ENCODE measurements at places on chromosomes 1 and 21. TPM values are rescaled to one million over a fixed set of nuclear protein-coding genes. Genes with fewer than 3 reads are reported as not detected.

The FAM78B gene
- polyA plus RNA-seq: 19.9 TPM

- DNase-seq: no peak
Measured at GRCh38 chr1:220153147-220153546, 59.2 kb downstream of the IARS2 start.

The SLC5A9 gene
- 1.8 TPM for polyA plus RNA-seq

- no peak for DNase-seq
Measured at GRCh38 chr1:165439330-165439729, 5.6 kb downstream of the RXRG start.

The NUP210L gene
- 0.16 TPM for polyA plus RNA-seq

- DNase-seq: no peak
Measured at GRCh38 chr21:42654179-42654912, 925 bp downstream of the PDE9A start.

DNA sequence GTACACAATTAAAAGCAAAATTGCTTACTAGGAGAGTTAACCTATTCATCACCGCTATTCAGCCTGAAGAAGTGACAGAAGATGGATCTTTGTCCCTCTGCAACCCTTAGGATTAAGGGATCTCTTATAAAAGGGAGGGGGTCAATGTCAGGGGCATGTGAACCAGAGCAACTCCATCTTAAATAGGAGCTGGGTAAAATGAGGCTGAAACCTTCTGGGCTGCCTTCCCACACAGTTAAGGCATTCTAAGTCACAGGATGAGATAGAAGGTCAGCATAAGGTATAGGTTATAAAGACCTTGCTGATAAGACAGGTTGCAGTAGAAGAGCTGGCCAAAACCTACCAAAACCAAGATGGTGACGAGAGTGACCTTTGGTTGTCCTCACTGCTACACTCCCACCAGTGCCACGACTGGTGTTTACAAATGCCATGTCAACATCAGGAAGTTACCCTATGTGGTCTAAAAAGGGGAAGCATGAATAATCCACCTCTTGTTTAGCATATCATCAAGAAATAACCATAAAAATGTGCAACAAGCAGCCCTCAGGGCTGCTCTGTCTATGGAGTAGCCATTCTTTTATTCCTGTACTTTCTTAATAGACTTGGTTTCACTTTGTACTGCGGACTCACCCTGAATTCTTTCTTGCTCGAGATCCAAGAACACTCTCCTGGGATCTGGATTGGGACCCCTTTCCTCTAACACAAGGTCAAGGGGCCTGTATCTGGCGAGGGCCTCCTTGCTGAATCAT lies 35.3 kb upstream of the NEK2 start:
- no peak for DNase-seq

DNA sequence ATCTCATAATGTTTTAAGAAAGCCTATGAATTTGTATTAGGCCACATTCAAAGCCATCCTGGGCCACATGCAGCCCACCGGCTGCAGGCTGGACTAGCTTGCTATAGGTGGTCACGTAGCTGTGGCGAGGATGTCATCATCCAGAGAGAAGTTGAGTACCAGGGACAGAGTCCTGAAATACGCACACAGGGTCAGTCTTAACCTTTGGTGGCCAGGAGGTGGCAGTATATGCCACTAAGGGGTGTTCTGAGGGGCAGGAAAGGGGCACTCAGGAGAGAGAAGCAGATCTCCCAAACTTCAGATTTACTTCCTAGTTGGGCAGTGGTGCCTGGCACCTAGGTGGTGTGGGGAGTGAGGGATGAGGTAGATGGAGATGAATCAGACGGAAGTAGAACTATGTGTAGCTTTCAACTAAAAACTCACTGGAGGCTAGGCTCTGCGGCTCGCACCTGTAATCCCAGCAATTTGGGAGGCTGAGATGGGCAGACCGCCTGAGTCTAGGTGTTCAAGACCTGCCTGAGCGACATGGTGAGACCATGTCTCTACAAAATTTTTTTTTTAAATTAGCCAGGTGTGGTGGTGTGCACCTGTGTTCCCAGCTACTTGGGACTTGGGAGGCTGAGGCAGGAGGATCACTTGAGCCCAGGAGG lies 16.3 kb upstream of the CDK18 start:
- peak; percentile 43 for DNase-seq

DNA sequence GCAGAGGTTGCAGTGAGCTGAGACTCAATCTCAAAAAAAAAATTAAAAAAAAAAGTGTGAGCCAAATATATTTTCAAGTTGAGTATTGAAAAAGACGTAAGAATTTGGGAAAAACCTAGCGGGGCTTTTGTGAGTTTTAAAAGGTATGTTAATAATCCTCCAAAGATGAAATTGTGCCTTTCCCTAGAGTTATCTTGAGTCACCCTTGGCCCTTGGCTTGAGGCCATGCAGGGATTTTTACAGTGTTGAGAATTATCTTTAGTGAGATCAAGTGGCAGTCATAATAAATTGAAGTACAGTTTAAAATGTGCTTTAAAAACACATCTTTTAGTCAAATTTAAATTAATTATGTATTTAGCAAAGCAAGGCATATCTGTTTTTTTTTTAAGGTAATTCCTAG lies 32.7 kb downstream of the PPP2R5A start:
- DNase-seq: no peak

- no peak for DNase-seq
Measured at GRCh38 chr21:27363719-27364477, 397.0 kb upstream of the ADAMTS5 start.

- DNase-seq: no peak
Measured at GRCh38 chr1:232904566-232904965, 45.8 kb upstream of the NTPCR start.

- DNase-seq: no peak
Measured at GRCh38 chr1:164753521-164754077, 194.6 kb downstream of the PBX1 start.

GRCh38 chr21:32135401-32136363 lies 143.2 kb downstream of the MIS18A start:
- DNase-seq: no peak

DNA sequence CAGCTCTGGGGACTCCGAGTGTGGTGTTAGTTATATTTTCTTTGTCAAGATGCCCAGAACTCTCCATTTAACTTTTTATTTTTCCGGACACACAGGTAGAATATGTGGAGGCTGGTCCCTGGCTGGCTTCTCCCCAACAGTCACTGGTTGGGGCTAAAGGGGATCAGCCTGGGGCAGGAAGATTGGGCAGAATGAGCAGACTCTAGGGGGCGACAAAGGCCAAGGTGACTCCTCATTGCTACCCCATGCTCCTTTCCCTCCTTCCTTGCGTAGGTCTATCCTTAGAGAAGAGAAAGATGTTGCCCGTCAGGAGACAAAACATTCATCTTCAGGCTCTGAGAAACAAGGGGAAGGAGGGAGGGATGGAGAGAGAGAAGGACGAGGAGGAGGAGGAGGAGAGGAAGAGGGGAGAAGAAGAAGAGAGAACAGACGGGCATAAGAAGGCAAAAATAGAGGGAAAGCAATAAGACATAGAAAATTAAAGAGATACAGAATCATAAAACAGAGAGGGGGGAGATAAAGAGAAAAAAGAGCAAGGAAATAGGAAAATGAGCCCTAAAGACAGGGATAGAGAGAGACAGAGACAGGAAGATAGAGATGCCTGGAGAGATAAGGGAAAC lies 89.9 kb downstream of the FOXD2 start:
- no peak for DNase-seq

The RPE65 gene
- polyA plus RNA-seq: 3.7 TPM

DNA sequence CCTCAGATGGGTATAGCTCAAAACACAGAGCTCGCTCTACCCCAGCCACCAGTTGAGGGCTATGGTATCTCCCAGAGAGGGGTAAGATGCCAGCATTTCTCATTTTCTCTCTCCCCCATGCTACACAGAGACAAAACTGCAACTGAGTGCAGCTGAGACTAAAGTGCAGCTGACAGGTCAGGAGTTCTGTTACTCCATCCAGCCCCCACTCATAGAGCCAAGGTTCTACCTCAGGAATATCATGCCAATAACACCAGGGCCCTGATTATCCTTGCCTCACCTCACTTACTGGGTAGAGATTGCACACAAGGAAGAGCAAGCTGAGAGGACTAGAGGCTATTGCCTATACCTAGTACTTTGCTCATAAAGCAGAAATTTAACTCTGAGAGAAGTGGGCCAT lies 34.6 kb downstream of the DPYD start:
- no peak for DNase-seq

DNA sequence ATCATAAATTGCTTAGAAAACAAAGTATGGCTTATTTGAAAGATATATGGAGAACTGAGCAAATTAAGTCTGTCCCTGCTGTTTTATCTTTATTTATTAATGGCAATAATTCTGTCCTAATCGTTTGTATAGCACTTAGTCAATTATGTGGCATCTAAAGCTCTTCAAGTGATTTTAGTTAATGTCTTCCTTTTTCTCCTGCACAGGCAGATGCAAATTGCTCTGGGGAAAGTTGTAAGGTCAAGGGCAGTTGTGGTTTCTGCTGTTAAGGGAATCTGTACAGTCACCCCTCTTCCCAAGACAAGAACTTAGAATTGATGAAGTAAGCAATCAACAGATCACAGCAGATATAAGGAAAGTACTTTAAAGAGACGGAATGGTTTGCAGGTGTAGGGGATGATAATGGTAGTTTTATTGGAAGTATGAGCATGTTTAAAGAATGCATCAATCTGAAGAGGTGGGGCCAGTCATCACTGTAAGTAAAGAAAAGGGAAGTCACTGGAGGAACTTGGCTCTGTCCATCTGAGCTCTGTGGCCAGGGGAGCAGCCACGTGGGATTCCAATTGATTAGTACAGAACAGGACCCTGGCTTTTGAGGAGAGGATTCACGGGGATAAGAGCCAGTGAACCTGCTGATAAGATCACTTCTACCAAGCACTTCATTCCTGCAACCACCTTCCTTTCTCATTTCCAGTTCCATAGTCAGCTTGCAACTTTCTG lies 116.0 kb upstream of the KCNJ6 start:
- no peak for DNase-seq

- DNase-seq: no peak
Measured at GRCh38 chr1:246815693-246816270, 91.6 kb downstream of the SCCPDH start.

- no peak for DNase-seq
Measured at GRCh38 chr1:3073489-3074296, 4.7 kb downstream of the PRDM16 start.

DNA sequence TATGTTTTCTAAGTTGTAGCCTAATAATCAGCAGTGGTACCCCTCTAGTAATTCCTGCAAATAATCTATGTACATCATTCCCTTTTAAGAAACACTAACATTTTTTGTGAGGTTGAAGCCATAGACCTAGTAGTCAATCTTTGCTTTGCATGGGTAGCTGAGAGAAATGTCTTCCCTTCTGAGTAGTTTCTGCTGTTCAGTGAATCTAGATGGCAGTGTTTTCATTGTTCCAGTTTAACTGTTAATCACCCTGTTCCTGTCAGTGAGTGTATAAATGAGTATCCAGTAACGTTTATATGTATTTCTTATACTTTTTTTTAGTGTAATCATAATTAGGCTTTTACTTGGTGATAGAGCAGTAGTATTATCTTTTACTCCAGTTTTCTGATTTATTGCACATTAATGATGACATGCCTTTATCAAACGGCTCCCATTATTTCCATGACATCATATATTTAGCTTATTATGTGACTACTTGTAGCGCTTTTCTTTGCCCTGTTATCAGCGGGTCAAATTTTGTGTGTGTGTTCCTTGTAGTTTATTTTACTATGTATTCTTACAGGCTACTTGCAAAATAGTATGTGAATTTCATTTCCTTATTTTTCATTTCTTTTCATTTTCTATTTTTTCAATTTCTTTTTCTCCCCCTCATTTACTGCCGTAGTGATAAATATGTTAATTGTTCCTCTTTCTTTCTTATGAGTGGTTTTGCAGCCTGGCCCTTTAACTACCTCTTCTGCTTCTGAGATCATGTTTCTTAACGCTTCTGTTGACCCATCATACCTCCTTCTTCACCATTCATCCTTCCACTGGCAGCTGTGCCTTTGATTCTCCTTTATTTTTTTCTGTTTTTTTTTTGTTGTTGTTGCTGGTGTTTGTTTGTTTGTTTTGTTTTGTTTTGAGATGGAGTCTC lies 18.8 kb downstream of the CEP350 start:
- no peak for DNase-seq

Data from spinal cord (tissue), 10 donors.